ENCODE measurements at places on chromosomes 5 and 9. TPM values are rescaled to one million over a fixed set of nuclear protein-coding genes. Genes with fewer than 3 reads are reported as not detected.

Gene ROR2
- polyA plus RNA-seq: 0.05 TPM

Gene HAPLN1
- not detected for polyA plus RNA-seq

DNA sequence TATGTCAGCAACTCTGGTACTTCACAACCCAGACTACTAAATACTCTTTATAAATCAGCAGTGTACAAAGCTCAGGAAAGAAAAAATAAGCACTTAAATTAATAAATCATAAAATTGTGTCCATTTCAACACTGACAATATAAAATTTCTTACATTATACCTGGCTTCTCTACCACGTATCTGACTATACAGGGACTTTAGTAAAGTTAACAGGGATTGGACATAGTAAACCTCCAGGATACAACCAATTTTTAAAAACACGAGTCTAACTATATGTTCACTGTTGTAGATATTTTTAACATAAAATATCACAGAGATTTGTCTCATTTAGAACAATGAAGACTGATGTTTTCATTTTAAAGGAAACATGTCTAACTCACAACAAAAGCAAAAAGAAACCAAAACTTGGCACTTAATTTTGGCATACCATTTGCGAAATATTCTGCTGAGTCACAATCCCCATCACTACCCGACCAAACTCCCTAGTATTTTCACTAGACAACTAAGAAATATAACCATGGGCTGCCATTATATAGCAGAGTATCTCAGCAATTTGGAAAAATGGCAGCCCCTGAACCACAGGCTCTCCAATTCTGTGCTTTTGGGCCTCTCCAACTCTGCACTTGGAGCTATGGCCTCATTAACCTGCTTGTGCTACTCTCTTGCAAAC is 14.4 kb downstream of the FAM169A start:
- no peak for DNase-seq

DNA sequence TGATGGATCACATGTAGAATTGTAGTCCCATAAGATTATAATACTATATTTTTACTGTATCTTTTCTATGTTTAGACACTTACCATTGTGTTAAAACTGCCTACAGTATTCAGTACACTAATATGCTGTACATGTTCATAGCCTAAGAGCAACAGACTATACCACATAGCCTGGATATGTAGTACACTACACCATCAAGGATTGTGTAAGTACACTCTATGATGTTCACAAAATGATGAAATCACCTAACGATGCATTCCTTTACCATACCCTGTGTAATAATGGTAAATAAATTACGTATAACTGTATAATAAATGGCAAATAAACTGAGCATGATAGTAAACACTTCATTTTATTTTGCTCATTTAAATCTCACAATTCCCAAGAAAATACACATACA is 60.3 kb downstream of the RICTOR start:
- DNase-seq: no peak

DNA sequence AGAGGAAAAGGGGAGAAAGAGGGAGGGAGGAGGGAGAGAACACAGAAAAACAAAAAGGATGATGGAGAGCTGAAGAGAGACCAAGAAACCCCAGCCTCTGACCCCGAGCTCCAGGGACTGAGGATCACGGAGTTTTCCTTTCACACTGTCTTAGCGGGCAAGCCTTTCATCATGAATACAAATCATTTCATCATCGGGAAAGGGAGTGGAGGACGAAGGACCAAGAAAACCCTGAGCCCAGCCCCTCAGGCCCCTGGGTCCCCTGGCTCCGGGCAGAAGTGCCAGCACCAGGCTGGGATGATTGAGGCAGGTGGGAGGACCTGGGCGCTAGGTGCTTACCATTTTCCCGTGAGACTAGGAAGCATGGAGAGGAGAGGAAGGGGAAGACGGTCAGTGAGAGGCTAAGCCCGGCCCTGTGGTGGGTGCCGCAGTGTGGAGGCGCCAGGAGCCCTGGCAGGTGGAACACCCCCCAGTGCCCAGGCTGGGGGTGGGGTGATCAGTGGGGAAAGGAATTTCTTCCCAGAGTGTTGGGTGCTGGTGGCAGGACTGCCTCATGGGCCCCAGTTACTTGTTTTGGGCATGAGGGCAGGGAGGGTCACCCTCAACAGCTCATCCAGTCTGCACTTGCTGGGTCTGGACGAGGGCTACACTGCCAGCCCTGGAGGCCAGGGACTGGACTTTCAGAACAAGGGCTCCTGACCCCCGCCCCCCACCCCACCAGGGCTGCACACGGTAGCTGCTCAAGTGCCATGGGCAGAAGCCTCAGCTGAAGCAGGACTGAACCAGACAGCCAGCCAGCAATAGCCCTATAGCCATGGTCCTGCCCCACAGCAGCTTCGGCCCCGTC is 49.0 kb upstream of the SARDH start:
- peak; percentile 36 for DNase-seq

DNA sequence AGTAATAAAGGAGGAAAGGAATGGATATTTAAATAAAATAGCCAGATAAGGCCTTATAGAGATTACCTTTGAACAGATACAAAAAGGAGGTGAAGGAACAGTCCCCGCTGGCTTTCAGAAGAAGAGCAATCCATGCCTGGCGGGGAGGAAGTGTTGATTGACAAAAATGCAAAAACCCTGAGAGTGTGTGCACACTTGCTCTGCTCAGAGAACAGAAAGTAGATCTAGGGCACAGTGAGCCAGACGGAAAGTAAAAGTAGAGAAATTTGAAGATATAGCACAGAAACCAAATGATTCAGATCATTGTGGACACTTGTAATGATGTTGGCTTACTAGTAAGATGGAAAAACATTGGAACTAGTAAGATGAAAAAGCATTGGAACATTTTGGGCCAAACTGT is 720.6 kb downstream of the PTPRD start:
- no peak for DNase-seq

Measured in psoas muscle (tissue), 8 donors.